ENCODE measurements at places on chromosomes 3 and 15.

GRCh38 chr3:185968168-185968567 is 30.4 kb upstream of the TRA2B start:
- no peak for DNase-seq

DNA sequence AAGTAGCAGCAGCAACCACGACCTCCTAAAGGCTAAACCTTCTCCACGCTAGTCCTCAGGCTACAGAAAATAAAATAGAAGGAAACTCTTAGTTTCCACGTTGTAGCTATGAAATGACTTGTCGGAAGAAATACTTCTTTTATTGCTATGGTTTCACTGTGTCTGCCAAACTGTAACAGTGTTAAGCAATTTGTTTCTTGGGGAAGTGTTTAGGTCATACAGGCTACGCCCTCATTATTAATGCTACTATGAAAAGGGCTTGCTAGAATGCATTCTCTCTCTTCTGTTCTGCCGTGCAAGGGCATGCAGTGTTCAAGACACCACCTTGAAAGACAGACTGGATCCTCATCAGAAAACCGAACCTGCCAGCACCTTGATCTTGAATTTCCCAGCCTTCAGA is 462.7 kb downstream of the PLOD2 start:
- no peak for DNase-seq

DNA sequence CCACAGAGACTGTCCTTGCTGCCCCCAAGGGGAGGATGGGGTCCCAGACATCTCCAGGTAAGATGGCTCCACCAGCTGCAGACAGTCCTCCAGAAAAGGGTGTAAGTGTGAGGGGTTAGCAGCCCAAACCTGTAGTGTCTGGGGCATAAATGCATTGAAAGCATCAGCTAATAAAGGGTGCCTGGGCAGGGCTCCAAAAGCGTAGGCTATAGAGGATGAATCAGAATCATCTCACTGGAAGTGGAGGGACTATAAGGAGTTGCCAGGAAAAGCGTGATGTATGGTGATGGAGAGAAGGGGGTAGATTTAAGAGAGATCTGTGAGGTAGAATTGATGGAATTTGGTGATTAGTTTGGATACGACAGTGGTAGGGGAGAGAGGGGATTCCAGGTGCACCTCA is 79.9 kb upstream of the ONECUT1 start:
- DNase-seq, result no peak

DNA sequence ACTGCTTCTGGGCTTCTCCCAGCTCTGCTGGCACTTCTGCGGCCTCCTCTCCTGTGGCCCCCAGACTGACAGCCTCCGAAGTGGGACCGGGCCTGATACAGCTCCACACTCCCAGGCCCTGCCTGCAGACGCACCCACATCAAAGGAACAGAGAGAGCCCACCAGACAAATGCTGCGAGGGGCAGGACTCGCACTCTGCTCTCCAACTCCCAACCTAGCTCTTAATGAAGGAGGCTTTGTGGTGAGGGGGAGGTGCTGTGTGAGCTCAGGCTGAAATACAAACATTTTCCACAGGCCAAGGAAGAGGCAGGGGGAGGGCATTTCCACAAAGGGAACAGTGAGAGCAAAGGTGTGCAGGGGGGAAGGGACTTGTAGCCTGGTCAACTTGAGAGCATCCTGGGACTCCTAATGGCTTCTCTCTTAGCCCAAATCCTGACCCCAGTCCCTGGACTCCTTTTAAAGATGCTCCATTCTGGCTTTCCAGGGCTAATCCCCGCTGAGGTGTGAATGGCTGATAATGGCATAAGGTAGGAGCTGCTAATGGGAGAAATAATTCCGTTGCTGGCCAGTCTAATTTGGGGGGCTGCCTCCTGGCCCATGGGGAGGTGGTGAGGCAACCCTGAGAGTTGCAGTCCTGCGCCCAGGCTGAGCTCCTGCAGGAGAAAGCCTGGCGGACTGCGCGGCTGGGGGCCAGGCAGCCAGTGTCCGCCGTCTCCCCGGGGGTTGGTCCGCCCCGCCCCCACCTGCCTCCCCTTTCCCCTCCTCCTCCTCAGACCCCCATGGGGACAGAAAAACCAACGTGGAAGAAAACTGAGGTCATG is 9.6 kb downstream of the LINGO1 start:
- DNase-seq, result no peak

DNA sequence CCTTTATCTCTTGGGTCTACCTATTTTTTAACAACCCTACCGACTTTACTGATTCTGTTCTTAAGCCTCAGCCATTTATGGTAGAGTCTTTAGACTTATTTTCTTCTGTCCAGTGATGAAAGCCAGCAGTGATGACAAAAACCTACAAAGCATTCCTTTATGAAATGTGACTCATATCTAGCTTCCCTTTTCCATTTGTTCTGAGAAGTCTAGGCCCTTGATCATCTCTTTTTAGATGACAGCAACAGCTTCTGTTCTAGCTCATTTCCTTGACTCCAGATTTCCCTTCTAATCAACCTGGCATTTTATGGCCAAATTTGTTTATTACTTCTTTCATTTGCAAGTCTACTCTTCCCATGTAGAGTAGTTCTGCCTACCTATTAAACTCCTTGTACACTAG is 36.1 kb downstream of the CFAP44 start:
- DNase-seq, result no peak

DNA sequence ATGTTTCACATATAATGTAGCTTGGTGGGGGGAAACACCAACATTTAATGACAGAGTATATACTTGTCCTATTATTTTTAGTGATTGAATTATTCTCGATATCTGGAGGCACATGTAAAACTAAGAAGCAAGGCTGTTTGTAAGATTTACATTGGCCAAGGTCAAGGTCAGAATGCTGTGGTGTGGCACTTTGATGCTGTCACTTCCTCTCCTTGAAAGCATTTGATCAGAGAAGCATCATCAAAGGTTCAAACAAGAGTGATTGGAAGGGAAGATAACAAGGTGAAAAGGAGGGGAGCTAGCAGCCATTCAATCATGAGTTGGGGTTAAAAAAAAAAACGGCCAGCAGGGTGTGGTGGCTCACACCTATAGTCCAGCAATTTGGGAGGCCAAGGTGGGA is 26.4 kb downstream of the RTF1 start:
- DNase-seq, result no peak

- no peak for DNase-seq
Measured at GRCh38 chr3:170660139-170660538, 74.3 kb upstream of the SLC7A14 start.

Data from Caki2 (cell line).